NCI-H1436 (cell line): ENCODE measurements at places on chromosomes 11 and 22.

- no peak for DNase-seq
Measured at GRCh38 chr11:69510471-69511357, 29.3 kb downstream of the LINC01488 start.

DNA sequence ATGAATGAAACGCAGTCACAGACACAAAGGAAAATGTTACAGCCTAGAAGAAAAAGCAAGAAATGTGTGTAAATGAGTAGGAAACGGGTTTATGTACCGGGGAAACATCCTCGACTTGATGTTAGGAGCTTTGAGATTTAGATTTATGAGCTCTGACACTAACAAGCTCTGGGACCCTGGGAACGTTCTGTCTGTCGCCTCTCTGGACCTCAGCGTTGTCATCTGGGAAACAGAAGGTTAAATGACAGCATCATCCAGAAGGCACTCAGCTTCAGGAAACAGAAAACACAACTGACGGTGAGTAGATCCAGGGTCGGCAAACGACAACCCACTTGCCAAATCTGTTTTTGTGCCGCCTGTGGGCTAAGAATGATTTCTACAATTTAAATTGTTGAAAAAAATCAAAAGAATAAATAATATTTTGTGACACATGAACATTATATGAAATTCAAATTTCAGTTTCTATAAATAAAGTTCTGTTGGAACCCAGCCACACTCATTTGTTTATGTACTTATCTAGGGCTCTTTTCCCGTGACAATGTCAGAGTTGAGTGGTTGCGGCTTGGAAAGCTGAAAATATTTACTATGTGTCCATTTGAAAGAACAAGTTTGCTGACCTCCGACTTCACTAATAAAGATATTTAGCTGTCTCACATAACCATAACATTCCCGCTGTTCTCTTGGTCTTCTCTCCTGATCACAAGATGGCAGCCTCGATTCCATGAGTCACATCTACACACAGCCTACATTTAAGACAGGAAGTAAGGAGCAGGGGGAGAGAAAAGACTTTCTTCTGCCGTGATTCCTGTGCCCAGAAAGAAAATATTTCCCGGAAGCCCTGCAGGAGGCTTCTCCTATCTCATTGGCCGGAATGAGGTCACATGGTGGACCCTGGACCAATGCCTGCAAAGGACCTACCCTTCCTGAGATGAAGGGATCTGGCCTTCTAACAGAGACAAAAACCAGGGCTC lies 47.1 kb upstream of the SYT13 start:
- DNase-seq: peak; percentile 9

GRCh38 chr11:79536155-79536917 lies 95.5 kb upstream of the TENM4 start:
- no peak for DNase-seq

DNA sequence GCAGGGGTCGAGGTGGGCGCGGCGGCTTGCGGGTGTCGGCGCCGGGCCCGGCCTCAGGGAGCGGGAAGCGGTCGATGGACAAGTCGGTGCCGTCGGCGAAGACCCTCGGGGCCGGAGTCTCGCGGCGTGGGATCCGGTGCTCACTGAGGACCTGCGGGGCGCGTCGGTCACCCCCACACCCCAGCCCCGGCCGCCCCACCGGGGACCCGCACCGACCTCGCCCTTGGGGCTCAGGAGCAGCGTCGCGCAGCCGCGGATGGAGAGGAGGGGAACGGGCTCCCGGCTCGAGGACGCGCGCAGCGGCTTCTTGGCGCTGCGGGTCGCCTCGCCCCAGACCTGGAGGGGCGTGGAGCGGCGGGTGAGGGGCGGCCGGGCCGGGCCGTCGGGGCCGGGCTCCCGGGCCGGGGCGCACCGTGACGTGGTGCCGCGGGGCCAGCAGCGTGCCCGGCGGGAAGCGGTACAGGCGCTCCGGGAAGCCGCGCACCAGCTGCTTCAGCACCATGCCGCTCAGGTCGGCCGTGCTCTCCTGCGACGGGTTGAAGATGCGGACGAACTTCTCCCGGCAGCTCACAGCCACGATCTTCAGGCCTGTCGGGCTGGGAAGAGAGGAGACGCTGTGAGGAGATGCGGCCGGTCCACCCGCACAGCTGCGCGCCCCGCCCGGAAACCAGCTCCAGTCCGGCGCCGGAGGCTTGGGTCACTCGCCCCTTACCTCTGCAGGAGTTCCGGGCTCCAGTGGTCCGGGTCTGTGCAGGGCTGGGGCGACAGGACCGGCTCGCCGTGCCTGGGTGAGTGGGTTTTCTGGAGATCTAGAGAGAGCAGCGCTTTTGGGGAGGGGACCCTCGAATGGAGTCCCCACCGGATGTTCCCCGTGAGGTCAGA lies 4.5 kb downstream of the LMNTD2 start:
- DNase-seq: no peak

GRCh38 chr22:41562461-41562860 lies 1.7 kb downstream of the CSDC2 start:
- DNase-seq: no peak

GRCh38 chr11:60921259-60921658 lies 3.0 kb upstream of the TMEM132A start:
- DNase-seq: no peak

DNA sequence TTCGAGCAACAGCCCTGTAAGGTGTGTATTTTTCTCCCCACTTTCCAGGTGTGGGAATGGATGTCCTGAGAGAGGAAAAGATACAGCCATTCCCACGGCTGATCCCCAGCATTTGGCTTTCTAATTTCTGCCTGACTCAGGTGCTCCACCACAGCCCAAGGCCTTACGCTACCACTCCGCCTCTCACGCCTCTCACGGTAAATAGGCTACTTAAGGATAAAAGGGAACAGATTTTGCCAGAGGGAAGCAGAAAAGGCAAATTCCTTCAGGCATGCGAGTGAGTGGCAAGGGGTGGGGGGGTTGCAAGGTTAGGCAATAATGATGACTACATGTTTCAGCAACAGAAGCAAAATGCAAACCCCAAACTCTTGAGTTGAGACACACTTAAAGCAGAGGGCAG lies 9.2 kb downstream of the PVALB start:
- DNase-seq: no peak

GRCh38 chr11:36265793-36266628 lies 23.2 kb downstream of the COMMD9 start:
- DNase-seq: peak; percentile 49

- DNase-seq: no peak
Measured at GRCh38 chr11:125270711-125271110, 106.2 kb downstream of the PKNOX2 start.

GRCh38 chr11:111081021-111081511 lies 164.5 kb upstream of the POU2AF2 start:
- DNase-seq: no peak

- DNase-seq: no peak
Measured at GRCh38 chr11:13287036-13287435, 9.4 kb downstream of the BMAL1 start.

DNA sequence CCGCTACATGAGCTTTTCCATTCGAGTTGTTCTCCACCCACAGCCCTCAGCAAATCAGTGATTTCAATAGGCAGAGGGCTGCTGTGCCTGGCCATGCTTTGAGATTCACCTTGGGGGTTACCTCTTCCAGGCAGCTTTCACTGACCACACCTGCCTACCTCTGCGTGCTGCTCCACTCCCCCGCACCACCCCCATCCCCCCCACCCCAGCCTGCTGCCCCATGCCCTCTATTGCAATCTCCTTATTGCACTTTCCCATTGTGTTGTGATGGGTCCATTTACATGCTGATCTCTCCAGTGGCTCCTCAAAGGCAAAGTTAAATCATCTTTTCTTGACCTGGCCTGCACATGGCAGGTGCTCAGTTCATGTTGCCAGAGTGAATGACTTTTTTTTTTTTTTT lies 18.0 kb upstream of the POLA2 start:
- no peak for DNase-seq

- no peak for DNase-seq
Measured at GRCh38 chr11:19398772-19399527, 158.2 kb upstream of the E2F8 start.

GRCh38 chr11:124865902-124866851 lies 945 bp downstream of the ROBO3 start:
- no peak for DNase-seq

DNA sequence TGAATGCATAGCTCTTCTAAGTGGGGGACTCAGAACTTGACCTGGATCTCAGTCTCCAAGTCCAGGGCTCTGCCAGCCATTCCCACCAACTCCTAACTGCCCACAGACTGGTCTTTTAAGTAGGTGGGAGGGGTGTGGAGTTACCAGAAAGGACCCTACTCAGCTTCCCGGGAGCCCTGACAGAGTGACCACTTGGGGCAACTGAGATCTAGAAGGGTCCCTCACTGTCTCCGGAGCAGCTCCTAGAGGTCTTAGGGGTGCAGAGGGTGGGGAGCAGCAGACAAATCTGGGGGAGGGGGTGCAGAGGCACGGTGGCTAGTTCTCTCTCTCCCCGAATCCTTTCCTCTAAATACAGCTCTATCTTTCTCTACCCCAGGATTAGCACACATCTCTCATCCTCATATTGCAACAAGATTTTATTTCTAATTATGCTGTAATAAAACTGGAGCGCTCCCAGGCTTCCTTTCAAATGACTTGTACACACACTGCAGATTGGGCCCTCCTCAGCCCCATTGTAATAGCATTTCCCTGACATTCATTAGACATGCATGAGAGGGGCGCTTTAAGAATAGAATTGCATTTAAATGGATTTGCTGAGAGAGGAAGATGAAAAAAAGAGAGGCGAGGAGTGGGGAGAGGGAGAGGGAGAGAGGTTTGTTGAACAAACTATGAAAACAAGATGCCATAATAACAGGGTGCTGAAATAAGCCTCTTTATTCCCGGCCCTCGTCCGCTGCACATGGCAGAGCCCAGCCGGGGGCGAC lies 219.0 kb downstream of the CEP164 start:
- peak; percentile 87 for DNase-seq

DNA sequence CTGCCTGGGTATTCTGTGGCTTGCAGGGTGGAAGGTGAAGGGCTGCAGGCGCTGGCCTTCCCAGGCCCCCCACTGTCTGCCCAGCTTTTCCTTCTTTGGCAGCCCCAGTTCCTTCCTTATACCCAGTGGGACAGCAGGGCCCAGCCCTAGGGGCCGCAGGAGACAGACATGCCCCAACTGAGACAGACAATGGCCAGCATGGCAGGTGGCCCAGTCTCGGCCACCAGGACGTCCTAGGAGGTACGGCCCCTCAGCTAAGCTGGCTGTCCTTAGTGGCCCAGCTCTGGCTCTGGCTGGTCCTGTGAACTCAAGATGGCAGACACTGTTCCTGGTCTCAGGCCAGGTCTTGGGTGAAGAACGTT lies 35.9 kb downstream of the RTN4R start:
- DNase-seq: no peak

- no peak for DNase-seq
Measured at GRCh38 chr11:117440258-117440657, 112.6 kb downstream of the CEP164 start.

DNA sequence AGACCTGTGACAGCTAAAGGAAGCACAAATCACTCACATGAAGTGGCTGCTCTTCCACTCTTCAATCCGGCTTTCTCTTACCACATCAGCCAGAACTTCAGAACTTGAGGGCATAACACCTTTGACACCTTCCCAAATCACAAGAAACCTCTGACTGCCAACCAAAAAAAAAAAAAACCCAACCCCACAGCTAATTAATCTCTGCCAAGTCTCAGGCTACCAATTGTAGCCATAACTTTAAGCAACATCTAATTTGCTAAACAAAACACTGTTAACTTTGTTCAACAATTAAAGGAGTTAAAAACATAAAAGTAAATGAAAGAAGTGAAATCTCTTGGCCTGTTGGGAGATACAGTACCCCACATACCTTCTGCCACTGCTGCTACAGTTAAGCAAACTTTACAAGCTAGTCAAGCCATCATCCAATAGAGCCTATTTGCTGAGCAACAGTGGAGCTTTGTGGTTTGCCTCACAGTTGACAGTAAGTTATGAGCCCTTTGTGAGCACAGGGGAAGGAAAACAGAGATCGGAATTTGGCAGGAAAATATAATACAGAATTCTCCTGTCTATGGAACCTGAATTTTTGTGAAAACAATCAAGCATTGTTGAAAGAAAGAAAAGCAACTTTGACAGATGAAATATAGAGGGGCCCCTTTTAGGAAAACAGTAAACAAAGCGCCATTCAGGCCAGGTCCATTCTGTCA lies at the start of gene SOX6:
TSS of gene SOX6 (minus strand) at position 490 of the 704 bp plus-strand sequence. CDS start 15,298 bp downstream, outside the sequence.
- DNase-seq: no peak

DNA sequence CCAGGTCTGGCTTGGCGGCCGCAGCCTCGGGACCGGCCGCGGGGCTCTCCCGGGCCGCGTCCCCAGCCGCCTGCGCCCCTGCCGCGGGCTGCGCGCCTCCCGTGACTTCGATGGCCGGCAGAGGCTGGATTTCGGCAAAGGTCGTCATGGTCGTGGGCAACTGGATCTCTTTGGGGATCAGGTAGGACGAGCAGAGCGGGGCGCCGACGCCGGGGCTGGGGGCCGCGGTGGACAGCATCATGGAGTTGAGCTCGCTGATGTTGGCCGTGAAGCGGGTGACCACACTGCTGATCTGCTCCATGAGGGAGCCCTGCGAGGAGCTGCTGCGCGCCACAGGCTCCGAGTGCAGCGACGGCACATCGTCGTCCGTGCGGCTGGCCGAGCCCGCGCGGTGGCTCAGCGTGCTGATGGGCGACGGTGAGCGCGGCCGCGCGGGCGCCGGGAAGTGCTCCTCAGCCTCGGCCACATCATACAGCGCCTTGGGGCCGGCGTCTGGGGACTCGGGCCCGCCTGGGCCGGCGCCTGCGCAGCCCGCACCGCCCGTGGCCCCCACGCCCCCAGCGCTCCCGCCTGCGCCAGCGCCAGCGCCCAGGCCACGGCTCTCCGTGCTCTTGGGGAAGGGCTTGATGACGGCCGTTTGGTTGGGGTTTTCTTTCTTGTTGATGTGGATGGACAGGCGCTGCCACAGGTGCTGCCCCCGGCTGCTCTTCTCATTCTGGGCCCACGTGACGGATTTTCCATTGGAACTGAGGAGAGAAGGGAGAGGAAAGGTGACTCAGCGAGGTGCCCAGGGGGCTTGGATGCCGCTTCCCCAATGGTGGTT lies 171.4 kb upstream of the CTSC start:
- DNase-seq: no peak

GRCh38 chr11:69699213-69699612 lies 4.6 kb downstream of the FGF19 start:
- peak; percentile 30 for DNase-seq

DNA sequence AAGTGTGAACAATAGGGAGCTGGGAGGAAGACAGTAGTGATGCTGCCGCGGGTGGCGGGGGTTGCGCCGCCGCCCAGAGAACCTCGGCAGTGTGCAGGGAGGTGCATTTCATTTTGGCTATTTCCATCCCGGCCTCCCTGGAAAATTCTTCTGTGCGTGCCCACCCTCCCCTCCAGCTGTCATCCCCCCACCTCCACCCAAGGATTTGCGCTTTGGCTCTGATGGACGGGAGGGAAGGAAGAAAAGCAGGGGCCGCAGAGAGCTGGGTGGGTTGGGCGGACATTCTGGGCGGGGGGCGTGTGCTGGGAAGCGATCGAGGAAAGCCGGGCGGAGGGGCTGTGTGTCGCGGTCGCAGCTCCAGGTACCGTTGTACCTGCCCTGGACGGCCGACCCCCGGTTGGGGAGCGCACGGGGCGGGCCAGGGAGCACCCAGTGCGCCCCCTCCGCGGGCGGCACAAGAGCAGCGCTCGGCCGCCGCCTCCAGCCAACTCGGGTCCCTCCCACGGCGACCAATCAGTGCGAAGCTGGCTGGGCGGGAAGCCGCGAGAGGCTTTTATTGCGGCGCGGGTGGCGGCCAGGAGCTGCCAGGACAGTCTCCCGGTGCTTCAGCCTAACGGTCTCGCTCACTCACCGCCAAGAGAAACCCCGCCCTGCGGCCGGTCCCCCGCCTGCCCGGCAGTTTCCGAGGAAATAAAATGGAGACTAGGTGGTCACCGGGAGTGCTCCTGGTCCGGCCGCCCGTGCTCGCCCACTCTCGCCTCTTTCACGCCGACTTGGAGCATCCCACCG lies 1.6 kb downstream of the NCAM1 start:
- peak; percentile 73 for DNase-seq
